Suppressor macrophage (primary cell): ENCODE measurements at places on chromosomes 13 and 19.

GRCh38 chr13:103539265-103539664 lies 473.0 kb upstream of the SLC10A2 start:
- no peak for DNase-seq

GRCh38 chr13:74695021-74695800 lies 561.0 kb upstream of the KLF12 start:
- no peak for DNase-seq

- DNase-seq = no peak
Observed at GRCh38 chr19:33641956-33642498, 20.3 kb downstream of the CHST8 start.

- peak; percentile 61 for DNase-seq
Observed at GRCh38 chr19:6773323-6773931, 919 bp downstream of the VAV1 start.

- no peak for DNase-seq
Observed at GRCh38 chr13:74562381-74562780, 428.2 kb upstream of the KLF12 start.

- no peak for DNase-seq
Observed at GRCh38 chr19:16676101-16676798, 15.3 kb downstream of the TMEM38A start.

GRCh38 chr19:38303517-38304351 lies at the start of gene C19orf33:
TSS of gene C19orf33 (plus strand) at chr19:38304251. CDS start at chr19:38304262, 11 bp downstream.
- DNase-seq = no peak

GRCh38 chr19:29505097-29505824 lies 20.5 kb upstream of the VSTM2B start:
- no peak for DNase-seq

- no peak for DNase-seq
Observed at GRCh38 chr19:45812297-45812696, 2.8 kb downstream of the RSPH6A start.

- DNase-seq = no peak
Observed at GRCh38 chr13:50243931-50244330, 228.7 kb downstream of the KCNRG start.

DNA sequence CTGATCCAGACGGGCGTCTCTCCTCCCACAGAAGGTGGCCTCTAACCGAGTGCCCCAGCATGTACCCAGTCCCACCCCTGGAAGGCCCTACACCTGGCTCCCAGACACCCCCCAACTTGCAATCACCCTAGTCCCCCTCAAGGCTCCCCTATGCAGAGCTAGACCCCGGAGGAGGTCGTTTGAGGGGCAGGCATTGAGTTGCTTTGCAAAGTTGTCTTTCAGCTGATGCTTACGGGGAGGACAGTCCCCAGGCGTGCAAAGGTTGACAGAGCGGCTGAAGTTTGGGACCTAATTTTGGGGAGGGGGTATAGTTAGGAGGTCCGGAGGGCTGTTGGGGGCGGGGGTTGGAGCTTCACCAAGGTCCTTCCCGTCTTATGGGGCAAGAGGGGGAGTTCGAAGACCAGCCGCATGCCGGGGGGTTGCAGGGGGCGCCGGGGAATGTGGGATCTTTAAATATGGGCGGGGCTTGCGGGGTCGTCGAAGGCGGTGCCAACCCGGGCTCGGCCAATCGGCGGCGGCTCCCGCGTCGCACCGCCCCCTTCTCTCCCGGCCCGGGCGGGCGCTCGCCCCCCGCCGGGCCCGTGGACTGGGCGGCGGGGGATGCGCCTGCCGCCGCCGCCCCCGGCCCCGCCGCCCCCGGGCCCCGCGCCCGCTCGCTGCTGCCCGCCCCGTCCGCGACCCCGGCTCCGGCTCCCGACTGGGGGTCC lies at the start of gene KCNN1:
Gene KCNN1, plus strand, starts transcription at position 558 of the 707 bp plus-strand sequence. CDS start 6,782 bp downstream, outside the sequence.
- no peak for DNase-seq

DNA sequence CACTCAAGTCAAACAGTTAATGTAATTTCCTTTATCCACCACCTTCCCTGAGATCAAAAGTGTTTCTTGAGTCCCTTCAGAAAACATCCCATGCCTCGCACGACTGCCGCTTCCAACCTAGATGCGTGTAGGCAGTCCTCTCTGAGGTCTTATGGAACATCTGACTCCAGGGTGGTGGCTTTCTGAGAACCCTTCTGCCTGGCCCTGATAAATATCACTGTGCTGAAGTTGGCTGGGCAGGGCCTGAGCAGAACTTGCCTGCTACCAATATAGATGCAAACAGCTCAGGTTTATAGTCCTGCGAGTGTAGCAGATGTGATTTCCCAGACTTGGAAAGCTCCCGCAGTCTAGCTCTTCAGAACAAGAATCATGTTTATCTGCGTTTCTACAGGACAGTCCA lies 61.1 kb upstream of the GPR12 start:
- no peak for DNase-seq

- no peak for DNase-seq
Observed at GRCh38 chr13:45534604-45535003, 69.9 kb downstream of the COG3 start.

DNA sequence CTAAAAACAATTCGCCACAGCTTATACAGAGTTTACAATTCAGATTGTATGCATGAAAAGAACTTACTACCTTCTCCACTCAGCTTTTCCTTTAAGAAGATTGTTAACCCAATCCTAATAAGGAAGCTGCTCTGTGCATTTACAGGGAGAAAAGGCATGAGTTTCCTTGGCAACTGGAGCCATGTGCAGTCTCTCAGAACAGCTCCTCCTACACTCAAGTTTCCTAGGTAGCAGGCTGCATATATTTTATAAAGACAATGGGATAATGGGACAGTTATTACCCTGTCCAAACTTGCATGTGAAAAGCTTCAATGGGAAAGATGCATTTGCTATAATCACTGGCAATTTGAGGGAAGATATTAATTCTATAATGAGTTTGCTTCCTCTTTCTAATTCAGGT lies 125.5 kb upstream of the TRPC4 start:
- DNase-seq = no peak

DNA sequence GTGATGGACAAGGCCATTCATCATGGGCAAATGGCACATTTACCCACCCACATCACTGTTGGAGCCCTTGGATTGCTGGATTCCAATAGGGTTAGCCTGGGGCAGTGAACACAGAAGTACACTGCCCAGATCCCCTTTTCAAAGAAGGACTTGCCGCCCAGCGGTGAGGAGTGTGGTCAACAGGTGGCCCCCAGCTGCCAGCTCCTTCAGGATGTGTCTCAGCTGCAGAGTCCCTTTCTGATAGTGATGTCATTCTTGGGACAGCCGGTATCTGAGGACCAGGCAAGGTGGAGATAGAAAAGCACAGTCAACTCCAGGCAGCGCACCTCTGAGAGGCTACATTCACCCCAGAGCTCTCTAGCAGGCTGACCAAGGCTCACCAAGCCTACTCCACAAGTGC lies 16.9 kb downstream of the ERICH6B start:
- DNase-seq = no peak

DNA sequence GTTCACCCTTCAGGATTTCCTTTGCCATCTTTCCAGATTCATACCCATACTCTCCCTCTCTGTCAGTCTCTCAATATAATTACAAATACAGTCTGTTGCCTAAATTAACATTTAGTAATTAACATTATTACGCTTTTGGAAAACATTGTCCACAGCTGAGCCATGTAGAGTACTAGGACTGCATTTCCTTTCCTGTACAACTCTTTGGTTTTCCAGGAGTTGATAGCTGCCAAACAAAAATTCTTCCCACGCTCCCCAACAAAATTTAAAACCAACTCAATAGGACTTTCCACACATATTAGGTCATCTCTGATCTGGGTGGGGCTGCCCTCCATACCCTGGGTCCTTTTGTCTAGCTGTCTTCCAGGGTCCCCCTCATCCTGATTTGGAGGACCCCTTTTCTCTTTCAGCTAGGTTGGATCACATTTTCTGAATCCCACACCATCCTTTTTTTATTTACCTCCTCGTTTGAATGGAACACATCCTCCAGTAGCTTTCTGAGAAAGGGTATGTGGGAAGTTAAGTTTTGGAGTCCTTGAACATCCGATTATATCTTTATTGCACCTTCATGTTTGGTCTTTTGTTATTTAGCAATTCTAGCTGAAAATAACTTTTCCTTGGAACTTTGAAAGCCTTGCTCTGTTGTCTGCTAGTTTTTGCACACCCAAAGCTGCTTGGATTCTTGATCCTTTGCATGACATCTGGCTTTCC lies 17.7 kb downstream of the ONECUT3 start:
- no peak for DNase-seq

- DNase-seq = no peak
Observed at GRCh38 chr19:28685802-28686201, 527.1 kb downstream of the UQCRFS1 start.

GRCh38 chr19:35005256-35005977 lies 5.3 kb downstream of the GRAMD1A start:
- DNase-seq = no peak

DNA sequence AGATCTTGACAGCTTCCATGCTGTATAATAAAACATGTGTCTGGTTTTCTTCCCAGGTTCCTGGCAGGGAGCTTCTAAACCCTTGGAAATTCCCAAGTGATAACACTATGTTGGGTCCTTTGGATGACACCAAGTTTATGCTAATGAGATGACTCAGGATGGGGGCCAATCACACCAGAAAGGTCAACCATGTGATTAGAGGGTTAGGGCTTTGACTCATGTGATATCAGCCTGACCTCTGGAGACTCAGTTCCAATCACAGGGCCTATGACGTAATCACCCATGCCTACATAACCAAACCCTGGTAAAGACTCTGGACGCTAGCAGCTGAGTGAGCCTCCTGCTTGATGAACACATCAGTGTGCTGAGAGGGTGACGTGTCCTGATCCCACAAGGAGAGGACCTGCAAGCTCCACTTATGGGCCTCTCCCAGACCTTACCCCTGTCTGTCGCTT lies 203.6 kb downstream of the DCLK1 start:
- DNase-seq = peak; percentile 2

GRCh38 chr19:56687031-56687430 lies 15.5 kb upstream of the ZNF835 start:
- no peak for DNase-seq

- no peak for DNase-seq
Observed at GRCh38 chr13:25675060-25675459, 303.3 kb downstream of the ATP8A2 start.

GRCh38 chr13:98050041-98050466 lies 92.8 kb upstream of the FARP1 start:
- DNase-seq = no peak
